ENCODE measurements at places on chromosomes 3 and 15. TPM values are rescaled to one million over a fixed set of nuclear protein-coding genes. Genes with fewer than 3 reads are reported as not detected.

IL5RA gene
- total RNA-seq = 0.07 TPM

ISLR gene
- 1.6 TPM for total RNA-seq

GOLGA8S gene
- total RNA-seq = not detected

DNA sequence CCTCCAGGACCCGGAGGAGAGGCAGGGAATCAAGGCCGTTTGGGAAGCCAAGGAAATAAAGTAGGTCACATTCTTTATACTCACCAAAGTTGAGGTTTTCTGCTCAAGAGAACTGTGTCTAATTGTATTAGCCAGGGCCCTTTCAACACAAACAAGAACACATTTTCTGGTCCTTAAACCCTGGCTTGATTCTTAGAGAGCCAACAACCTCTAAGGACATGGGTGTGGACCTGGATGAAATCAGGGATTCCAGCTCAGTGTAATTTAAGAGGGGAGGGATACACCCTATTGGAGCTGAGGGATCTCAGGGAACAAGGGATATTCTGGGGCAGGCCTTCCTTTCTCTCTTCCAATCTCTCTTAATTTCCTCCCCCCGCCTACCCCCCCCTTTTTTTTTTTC lies 104.8 kb downstream of the COL6A6 start:
- no peak for DNase-seq

- no peak for DNase-seq
Observed at GRCh38 chr3:8579096-8579495, 65.5 kb downstream of the SSUH2 start.

GRCh38 chr3:3109407-3110298 lies 521 bp downstream of the IL5RA start:
- DNase-seq = no peak

DNA sequence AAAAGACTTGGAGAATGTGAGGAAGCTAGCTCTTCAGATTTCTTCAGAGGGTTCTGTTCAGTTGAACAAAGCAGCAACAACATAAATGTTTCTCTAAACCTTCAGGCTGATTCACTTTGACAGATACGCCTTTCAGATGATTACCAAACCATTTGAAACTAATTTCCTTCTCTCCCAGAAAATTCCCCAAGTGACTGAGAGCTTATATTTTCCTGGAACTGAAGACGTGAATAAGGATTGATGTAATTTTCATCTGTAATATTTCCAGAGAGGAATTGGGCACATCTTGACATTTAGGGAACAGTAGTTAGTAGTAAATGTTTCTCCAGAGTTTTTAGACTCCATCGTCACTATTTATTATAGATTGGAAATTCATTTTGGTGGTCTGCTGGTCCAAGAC lies 108.6 kb upstream of the AADACL2 start:
- DNase-seq = no peak
